ENCODE measurements at places on chromosomes 5 and 9. TPM values are rescaled to one million over a fixed set of nuclear protein-coding genes. Genes with fewer than 3 reads are reported as not detected.

SLC36A2 gene
- total RNA-seq: not detected

FSTL4 gene
- 0.86 TPM for total RNA-seq

FBXL7 gene
- total RNA-seq: 5.9 TPM

EIF4E1B gene
- total RNA-seq: not detected

RUFY1 gene
- total RNA-seq: 41.4 TPM

IFNA13 gene
- total RNA-seq: not detected
